ENCODE measurements at places on chromosomes 12 and 14. TPM values are rescaled to one million over a fixed set of nuclear protein-coding genes. Genes with fewer than 3 reads are reported as not detected.

The LRRC43 gene
- not detected for polyA plus RNA-seq

The RAN gene
- polyA plus RNA-seq, result 578 TPM

The NPFF gene
- polyA plus RNA-seq, result not detected

The CPNE6 gene
- not detected for polyA plus RNA-seq

The RHOJ gene
- polyA plus RNA-seq, result not detected

The LALBA gene
- not detected for polyA plus RNA-seq

The NRXN3 gene
- not detected for polyA plus RNA-seq

GRCh38 chr12:2797721-2798418 is 3.1 kb downstream of the FKBP4 start:
- no peak for DNase-seq

- DNase-seq, result no peak
These were observed 22.4 kb upstream of the CD9 start for GRCh38 chr12:6177642-6178358.

DNA sequence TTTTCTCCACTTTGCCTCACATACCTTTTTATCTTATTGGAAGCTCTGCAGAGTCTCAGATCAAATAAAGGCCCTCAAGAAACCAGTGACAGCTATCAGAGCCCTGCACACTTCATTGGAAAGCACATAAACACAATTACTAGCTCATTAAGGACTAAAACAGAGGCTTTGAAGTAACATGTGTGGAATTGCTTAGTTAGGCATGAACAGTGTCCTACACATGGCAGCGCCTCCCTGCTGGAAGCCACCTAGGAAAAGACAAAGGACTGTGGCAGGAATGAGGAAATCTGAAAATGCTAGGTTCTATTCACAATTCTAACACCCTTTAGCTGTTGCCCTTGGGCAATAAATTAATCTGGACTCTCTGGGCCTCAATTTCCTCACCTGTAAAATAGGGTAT is 89.4 kb downstream of the SUDS3 start:
- no peak for DNase-seq

DNA sequence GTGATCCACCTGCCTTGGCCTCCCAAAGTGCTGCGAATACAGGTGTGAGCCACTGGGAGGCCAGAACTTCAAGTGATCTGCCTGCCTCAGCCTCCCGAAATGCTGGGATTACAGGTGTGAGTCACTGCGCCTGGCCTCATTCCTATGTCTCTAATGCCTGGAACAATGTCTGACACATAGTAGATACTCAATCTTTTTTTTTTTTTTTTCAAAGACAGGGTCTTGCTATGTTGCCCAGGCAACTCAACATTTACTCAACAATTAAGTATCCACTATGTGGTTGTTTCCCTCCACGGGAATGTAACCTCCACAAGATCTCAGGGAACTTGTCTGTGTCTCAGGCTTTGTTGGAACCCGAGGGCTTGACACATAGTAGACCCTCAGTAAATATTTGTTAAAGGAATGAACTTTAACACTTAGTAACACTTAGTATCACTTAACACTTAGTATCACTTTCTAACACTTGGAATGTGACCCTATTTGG is 3.0 kb upstream of the TMEM120B start:
- no peak for DNase-seq

GRCh38 chr12:83082690-83083276 is 396.1 kb downstream of the TMTC2 start:
- no peak for DNase-seq

- no peak for DNase-seq
These were observed 13.0 kb upstream of the NR1H4 start for GRCh38 chr12:100460702-100461101.

- DNase-seq, result no peak
These were observed 20.5 kb upstream of the MSRB3 start for GRCh38 chr12:65257986-65258385.

DNA sequence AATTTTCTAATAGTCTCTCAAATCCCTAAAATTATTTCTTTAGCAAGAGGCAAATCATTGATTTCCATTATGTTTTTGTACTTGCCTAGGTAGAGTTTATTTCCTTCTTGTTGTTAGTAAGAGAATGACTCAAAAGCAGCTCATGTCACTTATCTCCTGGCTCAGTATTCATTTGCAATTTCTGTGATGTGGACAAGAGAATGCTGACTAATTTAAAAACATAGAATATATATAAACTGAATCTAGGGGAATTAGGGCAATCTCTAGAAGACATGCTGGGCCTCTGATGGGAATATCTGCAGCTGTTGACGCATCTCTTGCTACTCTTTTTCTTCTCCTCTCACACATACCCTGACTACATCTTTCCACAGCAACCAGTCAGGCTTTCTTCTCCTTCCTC is 130.8 kb upstream of the PRKD1 start:
- no peak for DNase-seq

- DNase-seq, result no peak
These were observed 188.3 kb downstream of the PHETA1 start for GRCh38 chr12:111180426-111181142.

DNA sequence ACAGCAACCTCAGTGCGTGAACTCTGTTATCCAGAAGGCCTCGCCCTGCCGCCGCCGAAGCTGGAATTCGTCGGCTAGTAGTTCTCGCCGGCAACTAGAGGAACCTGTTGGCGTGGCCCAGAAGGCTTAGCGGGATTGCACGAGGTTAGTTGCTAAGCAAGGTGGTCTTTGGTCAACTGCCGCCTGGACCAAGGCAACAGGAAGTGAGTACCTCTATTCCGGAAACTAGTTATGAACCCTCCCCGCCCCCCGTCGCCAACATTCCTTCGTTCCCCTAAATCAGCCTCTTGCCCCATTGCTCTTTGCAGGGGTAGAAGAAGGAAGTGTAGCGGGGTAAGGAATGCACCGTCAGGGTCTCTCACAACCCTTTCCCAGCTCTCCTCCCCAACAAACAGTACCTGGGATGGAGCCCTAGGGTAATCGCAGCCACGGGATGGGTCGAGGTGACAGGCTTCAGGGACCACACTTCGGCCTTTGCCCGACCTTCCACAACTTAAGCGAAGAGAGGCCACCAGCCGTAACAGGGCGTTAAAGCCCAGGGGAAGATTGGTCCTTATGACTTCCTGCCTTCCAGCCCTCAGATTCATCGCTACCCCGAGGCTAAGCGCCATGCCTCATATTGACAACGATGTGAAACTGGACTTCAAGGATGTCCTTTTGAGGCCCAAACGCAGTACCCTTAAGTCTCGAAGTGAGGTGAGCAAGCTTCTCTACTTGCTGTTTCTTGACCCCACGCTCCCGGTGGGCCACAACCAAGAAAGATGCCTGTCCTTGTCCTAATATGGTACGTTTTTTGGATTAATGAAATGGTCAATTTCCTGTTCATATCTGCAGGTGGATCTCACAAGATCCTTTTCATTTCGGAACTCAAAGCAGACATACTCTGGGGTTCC is at the start of gene GMPR2:
Gene GMPR2 (plus strand): TSS at position 285 of the 893 bp plus-strand sequence. CDS start 325 bp downstream, at position 610.
- no peak for DNase-seq

DNA sequence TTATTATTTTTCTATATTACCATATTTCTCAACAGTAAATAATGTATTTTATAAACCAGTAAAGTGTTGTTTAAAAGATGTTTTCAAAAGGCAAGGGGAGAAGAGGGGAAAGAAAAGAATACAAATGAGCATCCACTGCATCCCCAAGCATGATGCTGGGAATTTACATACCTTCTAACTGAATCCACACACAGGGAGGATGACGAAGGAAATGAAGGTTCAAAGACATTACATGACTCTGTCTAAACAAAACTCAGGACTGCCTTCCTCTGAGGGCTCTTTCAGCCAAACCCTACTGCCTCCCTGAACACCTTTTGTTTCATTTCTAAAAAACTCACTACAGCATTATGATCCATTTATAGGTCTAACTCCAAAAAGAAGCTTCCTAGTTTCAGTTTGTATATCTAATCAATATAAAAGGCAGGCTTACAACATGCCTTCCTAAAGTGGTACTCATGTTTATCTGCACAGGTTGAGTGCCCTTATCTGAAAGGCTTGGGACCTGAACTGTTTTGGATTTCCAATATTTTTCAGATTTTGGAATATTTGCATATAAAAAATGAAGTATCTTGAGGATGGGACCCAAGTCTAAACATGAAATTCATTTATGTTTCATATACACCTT is 30.3 kb downstream of the DICER1 start:
- no peak for DNase-seq

- no peak for DNase-seq
These were observed 24.5 kb downstream of the LMO3 start for GRCh38 chr12:16581416-16581815.

DNA sequence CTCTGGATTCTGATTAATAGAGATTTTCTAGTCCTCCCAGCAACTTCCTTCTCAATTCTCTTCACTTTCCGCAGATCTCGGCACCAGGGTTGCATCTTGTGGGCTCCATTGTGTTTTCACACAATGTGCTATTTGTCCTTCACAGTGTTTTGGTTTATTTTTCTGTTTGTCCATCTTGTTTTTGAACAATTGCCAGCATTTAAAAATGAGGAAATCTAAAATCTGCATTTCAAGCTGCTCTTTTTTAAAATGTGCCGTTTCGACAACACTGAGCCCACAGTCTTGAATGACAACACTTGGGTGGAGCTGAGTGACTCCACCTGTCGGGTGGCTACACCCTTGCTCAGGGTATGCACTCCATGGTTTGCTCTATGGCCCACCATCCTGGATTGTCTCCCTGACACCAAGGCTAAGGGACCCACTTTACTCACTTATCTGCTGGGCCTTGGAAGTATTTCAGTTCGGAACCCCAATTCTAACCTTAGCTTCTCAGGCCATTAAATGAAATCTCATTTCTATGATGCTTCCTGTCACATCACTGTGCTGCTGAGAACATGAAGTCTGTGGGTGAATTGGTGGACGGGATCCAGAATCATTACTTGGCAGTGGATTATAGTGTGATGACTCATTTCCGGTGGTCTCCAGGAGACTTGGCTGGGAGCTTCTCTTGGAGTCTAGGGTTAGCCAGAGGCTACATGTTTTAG is 3.4 kb upstream of the MYRFL start:
- no peak for DNase-seq

DNA sequence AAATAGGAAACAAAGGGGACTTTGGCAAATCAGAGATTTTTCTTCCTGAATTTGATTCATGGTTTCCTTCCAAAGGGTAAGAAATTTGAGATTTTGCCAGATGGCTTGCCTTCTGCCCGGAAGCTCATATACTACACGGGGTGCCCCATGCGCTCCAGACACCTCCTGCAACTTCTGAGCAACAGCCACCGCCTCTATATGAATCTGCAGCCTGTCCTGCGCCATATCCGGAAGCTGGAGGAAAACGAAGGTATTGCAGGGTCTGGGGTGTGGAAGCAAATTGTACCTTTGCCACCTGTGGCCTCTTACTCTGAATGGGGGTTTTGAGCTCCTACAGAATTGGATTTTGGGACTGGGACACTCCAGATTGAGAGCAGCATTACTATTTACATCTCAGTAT is 63.5 kb downstream of the FRMD6 start:
- DNase-seq, result no peak

- DNase-seq, result no peak
These were observed 1124.0 kb upstream of the TMEM132C start for GRCh38 chr12:127143020-127143419.

DNA sequence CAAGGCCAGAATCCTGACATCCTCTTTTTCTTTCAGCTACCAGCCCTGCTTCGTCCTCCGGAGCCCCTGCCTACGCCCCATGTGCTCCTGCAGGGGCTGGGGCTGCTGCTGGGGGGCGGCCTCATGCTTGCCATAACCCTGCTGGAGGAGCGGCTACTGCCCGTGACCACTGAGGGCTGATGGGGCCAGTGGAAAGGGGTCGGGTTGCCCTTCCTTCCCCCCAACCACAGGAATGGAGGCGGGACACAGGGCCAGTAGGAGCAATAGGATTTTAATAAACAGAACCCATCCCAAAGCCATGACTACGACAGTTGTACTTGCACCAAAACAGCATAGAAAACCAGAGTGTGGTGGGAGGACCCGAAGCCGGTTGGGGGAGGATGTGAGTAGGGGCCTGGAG is 7.7 kb downstream of the SLC39A5 start:
- no peak for DNase-seq
